Cardiac ventricle fibroblast (primary cell): ENCODE measurements at places on chromosomes 7 and 10. TPM values are rescaled to one million over a fixed set of nuclear protein-coding genes. Genes with fewer than 3 reads are reported as not detected.

HOXA10 gene
- not detected in 2 replicates for total RNA-seq

PDE6C gene
- total RNA-seq: not detected in 2 replicates

GPNMB gene
- total RNA-seq: 196 and 209 TPM in 2 replicates

RAPGEF5 gene
- total RNA-seq: 1.9 and 6.4 TPM in 2 replicates

ADAM8 gene
- total RNA-seq: 0.34 and 1.2 TPM in 2 replicates

KIF11 gene
- 3.2 and 3.5 TPM in 2 replicates for total RNA-seq

DLD gene
- total RNA-seq: 30.4 and 61.6 TPM in 2 replicates

MDH2 gene
- 70.6 and 77.2 TPM in 2 replicates for total RNA-seq

KLF14 gene
- total RNA-seq: not detected in 2 replicates

IFIT1B gene
- 0.29 TPM in 1 of 2 replicates, not detected in the other for total RNA-seq

IQUB gene
- total RNA-seq: 0.10 and 0.12 TPM in 2 replicates

UCMA gene
- not detected in 2 replicates for total RNA-seq

OR2AE1 gene
- 0.25 TPM in 1 of 2 replicates, not detected in the other for total RNA-seq

GIMAP8 gene
- 0.62 and 0.64 TPM in 2 replicates for total RNA-seq

LRRC61 gene
- 0.49 and 1.6 TPM in 2 replicates for total RNA-seq

H2BK1 gene
- not detected in 2 replicates for total RNA-seq

AOC1 gene
- total RNA-seq: not detected in 2 replicates

IGFBP3 gene
- total RNA-seq: 1,000 and 1,022 TPM in 2 replicates

CHN2 gene
- total RNA-seq: 0.37 and 0.93 TPM in 2 replicates

DBNL gene
- 82.4 and 90.7 TPM in 2 replicates for total RNA-seq

MACC1 gene
- total RNA-seq: not detected in 2 replicates

OR2A12 gene
- not detected in 2 replicates for total RNA-seq

NANOS1 gene
- total RNA-seq: 1.7 and 2.0 TPM in 2 replicates

TMEM72 gene
- total RNA-seq: not detected in 2 replicates

MYL7 gene
- total RNA-seq: not detected in 2 replicates

ARHGEF5 gene
- total RNA-seq: 2.2 and 2.8 TPM in 2 replicates

DMBT1 gene
- not detected in 2 replicates for total RNA-seq

NPY4R2 gene
- total RNA-seq: not detected in 2 replicates

SLC16A12 gene
- total RNA-seq: 0.81 and 1.1 TPM in 2 replicates

PPP1R17 gene
- total RNA-seq: not detected in 2 replicates

SEMA3C gene
- total RNA-seq: 41.0 and 46.4 TPM in 2 replicates

ZMIZ2 gene
- 9.0 and 11.2 TPM in 2 replicates for total RNA-seq

SHH gene
- not detected in 2 replicates for total RNA-seq

CYP2C19 gene
- not detected in 2 replicates for total RNA-seq

CTNNA3 gene
- not detected in 2 replicates for total RNA-seq

SUMF2 gene
- 125 and 132 TPM in 2 replicates for total RNA-seq

TUBB8 gene
- total RNA-seq: not detected in 2 replicates

EBF3 gene
- total RNA-seq: 22.8 and 25.3 TPM in 2 replicates

POLR1F gene
- 6.7 and 8.2 TPM in 2 replicates for total RNA-seq

ENTPD1 gene
- total RNA-seq: 0.49 and 0.75 TPM in 2 replicates

PRSS37 gene
- not detected in 2 replicates for total RNA-seq

ZPBP gene
- total RNA-seq: not detected in 2 replicates

CEP41 gene
- 7.9 and 12.2 TPM in 2 replicates for total RNA-seq

KEL gene
- total RNA-seq: 0.05 TPM in 1 of 2 replicates, not detected in the other

C10orf67 gene
- not detected in 2 replicates for total RNA-seq

SEMA3A gene
- 0.34 and 0.69 TPM in 2 replicates for total RNA-seq
